ENCODE measurements at places on chromosomes 5 and 9.

DNA sequence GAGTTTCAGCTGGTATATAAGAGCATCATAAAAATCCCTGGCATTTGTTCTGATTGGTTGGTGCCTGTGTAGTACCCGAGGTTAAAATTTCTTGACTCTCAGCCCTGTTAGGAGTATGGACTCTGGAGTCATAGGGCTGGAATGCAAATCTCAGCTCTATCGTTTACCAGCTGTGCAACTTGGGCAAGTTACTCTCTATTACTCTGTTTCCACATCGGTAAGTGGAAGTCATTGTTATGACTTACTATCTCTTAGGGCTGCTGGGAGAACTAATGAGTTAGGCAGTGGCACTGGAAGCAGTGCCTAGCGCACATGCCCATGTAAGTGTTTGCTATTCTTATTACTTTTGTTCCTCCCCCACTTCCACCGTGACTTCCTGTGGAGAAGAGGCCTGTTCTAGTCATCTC lies 141.6 kb downstream of the BOD1 start:
- DNase-seq = no peak

DNA sequence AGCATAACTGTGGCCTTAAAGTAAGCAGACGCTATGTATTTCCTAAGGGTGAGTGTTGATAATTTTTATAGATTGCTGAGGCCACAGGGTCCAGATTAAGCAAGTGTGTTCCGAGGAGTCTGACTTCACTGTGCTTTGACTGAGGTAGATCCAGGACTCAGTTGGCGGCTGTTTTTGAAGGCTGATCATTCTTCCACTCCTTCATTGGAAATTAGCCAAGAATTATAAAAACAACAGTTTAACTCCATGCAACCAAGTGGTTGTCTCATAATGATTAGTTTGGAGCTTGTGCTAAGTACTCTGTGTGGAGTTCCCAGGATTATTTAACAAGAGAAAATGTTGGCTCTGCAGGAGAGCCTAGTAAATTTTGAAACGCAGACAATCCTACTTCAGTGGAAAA lies 19.1 kb downstream of the IQGAP2 start:
- DNase-seq = no peak

DNA sequence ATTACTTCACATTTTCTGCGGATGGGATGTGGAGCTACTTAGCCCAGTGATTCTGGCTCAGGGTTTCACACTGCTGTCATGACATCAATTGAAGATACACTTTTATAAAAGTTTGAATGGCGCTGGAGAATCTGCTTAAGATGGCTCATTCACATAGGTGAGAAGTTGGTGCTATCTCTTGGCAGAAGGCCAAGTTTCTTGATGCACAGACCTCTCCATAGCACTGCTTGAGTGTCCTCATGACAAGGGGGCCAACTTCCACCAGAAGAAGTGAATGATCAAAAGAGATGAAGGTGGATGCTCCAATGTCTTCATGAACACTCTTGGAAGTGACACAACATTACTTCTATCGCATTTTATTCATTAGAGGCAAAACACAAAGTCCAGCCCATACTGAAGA lies 403.7 kb upstream of the CCNG1 start:
- no peak for DNase-seq

DNA sequence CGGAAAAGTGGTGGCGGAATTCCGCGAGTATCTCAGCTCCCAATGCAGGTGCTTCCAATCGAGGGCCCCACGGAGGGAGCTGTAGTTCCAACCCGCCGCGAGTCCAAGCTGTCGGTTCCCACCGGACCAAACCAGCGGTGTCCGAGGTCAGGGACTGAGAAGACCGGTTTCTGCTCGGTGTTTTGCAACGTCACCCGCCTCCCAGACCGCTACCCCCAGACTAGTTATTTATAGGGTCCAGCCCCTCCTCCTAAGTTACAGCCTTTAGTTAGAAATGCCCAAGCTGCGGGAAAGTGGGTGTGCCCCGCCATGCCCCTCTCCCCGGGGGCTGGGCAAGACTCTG lies 677 bp upstream of the MYORG start:
- peak; percentile 91 for DNase-seq

DNA sequence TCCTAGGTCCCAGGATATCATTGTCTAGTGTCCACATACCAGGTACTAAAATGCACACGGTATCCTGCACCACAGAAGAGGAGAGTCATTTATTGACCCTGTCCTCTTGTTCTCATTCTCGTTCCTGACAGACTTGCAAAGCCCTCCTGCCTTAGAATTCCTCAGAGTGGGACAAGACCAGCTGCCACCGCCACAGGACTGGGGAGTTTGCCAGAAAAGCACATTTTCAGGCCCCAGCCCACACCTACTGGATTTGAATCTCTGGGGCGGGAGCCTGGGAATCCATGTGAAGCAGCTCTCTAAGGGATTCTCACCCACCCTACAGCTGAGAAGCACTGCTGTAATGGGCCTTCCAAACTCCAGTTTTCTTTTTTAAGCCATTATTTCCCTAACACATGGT lies 68.0 kb upstream of the FANCC start:
- DNase-seq = no peak

DNA sequence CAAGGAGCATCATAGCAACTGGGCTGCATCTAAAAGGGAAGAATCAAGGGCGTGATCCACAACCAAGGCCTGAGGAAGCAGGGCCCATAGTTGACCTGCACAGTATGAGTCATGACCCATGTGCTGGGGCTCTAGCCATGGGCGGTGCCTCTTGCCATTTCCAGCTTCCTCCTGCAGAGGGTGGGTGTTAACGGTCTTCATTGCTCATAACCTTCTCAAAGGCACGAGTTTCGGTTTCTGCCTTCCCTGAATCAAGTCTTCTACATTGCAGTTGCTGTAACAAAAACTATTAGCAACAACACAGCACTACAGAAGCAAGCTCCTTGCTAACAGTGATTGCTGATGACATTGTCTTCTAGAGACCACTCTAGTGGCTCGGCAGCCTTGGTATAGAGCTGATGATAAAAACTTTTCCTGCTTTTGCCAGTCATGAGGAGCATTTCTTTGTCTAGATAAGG lies 66.9 kb downstream of the CTSL start:
- DNase-seq = peak; percentile 92

DNA sequence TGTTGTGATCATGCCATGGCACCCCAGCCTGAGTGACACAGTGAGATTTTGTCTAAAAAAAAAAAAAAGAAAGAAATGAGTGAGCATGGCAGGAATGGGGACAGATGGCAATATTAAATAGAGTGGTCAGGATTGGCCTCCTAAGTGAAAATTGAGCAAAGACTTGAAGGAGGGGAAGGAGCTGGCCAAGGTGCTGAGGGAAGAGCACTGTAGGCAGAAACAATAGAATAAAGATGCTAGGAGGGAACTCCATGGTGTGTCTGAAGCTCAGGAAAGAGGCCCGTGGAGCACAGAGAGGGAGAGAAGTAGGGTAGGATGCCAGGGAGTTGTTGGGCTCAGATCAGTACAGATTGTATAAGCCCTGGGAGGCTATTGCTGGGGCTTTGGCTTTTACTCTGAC lies 64.4 kb upstream of the PCAT7 start:
- no peak for DNase-seq

GRCh38 chr9:98993570-98993945 lies 49.9 kb downstream of the COL15A1 start:
- DNase-seq = peak; percentile 81

GRCh38 chr9:32500768-32501167 lies 25.2 kb downstream of the RIGI start:
- DNase-seq = no peak

- peak; percentile 90 for DNase-seq
Measured at GRCh38 chr5:38467353-38468040, 88.9 kb downstream of the LIFR start.

GRCh38 chr5:35971186-35971877 lies 19.9 kb downstream of the UGT3A1 start:
- DNase-seq = no peak

DNA sequence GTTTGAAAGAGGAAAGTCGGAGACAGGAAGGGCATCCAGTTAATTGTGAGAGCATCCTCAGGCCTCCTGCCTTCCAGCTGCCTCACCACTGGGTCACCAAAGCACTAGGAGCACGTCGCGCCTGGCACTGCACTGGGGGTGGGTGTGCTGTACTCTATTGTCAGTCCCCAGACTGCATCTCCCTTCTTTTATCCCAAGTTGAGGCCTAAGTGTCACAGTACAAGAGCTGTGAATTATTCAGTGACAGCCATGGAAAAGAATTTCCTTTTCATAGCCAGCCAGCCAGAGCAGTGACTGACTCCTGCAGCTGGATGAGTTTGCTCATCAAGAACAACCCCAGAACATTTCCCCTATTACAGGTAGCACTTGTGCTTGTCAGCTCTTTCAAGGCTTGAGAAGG lies 16.3 kb downstream of the CLTA start:
- DNase-seq = no peak

- no peak for DNase-seq
Measured at GRCh38 chr5:65394087-65394486, 87.6 kb downstream of the ADAMTS6 start.

DNA sequence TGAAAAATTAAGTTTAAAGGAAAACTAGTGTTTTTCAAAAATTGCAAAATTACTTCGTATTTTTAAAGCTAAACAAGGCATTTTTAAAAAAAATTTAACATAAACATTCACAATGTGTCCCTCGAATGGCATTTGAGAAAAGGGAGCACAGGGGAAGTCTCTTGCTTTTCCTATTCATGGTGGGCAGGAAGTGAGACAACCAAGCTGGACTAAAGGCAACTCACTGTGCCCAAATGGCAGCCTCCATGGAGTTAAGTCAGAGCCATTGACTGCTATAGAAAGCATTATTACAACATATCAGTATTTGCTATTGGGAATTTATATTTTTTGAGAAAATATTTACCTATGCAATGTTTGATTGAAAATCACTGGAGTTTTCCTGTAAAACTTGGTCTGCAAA lies 8.3 kb downstream of the HNRNPH1 start:
- no peak for DNase-seq

- no peak for DNase-seq
Measured at GRCh38 chr5:113917997-113918396, 404.5 kb downstream of the YTHDC2 start.

DNA sequence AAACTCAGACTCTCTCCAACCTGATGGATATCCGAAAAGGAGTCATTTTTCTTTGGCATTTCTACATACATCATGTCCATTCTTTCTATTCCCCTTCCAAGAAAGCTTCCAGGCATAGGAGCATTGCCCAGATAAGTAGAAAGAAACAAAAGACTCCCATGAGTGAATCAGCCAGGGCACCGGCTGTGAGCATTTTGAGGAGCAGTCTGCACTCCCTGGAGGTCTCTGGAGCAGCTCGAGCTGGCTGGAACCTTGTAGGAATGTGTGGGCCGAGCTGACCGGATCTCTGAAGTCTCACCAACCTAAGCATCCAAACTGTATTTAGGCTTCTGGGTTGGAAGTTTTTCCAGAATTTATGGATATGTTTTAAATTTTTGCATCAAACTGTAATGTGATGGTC lies 161.4 kb upstream of the TRPC7 start:
- DNase-seq = no peak

GRCh38 chr9:12652973-12653372 lies 40.2 kb upstream of the TYRP1 start:
- no peak for DNase-seq

All from vagina (tissue), 2 donors.